ENCODE measurements at places on chromosomes 2 and 18. TPM values are rescaled to one million over a fixed set of nuclear protein-coding genes. Genes with fewer than 3 reads are reported as not detected.

ALPG gene
- not detected for total RNA-seq

ST8SIA5 gene
- not detected for total RNA-seq

IGFBP5 gene
- 141 TPM for total RNA-seq

KCNG2 gene
- not detected for total RNA-seq

ASB18 gene
- not detected for total RNA-seq

CREG2 gene
- total RNA-seq, result 2.8 TPM

MPV17 gene
- total RNA-seq, result 79.9 TPM

L3MBTL4 gene
- total RNA-seq, result 0.65 TPM

GREB1L gene
- total RNA-seq, result 4.1 TPM

ACVR1C gene
- under 0.01 TPM for total RNA-seq

AFF3 gene
- 7.4 TPM for total RNA-seq

MSTN gene
- total RNA-seq, result not detected

RUFY4 gene
- not detected for total RNA-seq

LYPD1 gene
- total RNA-seq, result 158 TPM

UGT1A5 gene
- not detected for total RNA-seq

CRIM1 gene
- 376 TPM for total RNA-seq

OSBPL6 gene
- 7.0 TPM for total RNA-seq

ANKRD30B gene
- not detected for total RNA-seq

TFCP2L1 gene
- 0.33 TPM for total RNA-seq

NTSR2 gene
- not detected for total RNA-seq

EFEMP1 gene
- 79.4 TPM for total RNA-seq

SP5 gene
- not detected for total RNA-seq

SLC16A14 gene
- total RNA-seq, result 1.6 TPM

FBXO36 gene
- 3.4 TPM for total RNA-seq

STEAP3 gene
- 53.1 TPM for total RNA-seq

PARD3B gene
- total RNA-seq, result 2.0 TPM

ANKRD53 gene
- total RNA-seq, result 1.8 TPM

Data from mesangial cell (primary cell).